ENCODE measurements at places on chromosomes 4 and X. TPM values are rescaled to one million over a fixed set of nuclear protein-coding genes. Genes with fewer than 3 reads are reported as not detected.

PLAC8 gene
- 41.9 TPM for total RNA-seq

TMEM175 gene
- 16.2 TPM for total RNA-seq

TMEM165 gene
- total RNA-seq, result 112 TPM

PPARGC1A gene
- not detected for total RNA-seq

EDNRA gene
- total RNA-seq, result not detected

KLHL8 gene
- 17.6 TPM for total RNA-seq

HERC5 gene
- 21.2 TPM for total RNA-seq

NXF2 gene
- not detected for total RNA-seq

MAGEA11 gene
- not detected for total RNA-seq

DACH2 gene
- total RNA-seq, result not detected

- DNase-seq, result no peak
- peaks cover 8% of the 10 kb centered on the region for H3K36me3 ChIP-seq
- H3K4me1 ChIP-seq, result peaks cover 11% of the 10 kb centered on the region
- H3K27ac ChIP-seq, result no peak overlapping the region
- H3K27me3 ChIP-seq, result no peaks in the 10 kb centered on the region
Measured at GRCh38 chr4:53313510-53313909, 52.4 kb downstream of the SCFD2 start.

DNA sequence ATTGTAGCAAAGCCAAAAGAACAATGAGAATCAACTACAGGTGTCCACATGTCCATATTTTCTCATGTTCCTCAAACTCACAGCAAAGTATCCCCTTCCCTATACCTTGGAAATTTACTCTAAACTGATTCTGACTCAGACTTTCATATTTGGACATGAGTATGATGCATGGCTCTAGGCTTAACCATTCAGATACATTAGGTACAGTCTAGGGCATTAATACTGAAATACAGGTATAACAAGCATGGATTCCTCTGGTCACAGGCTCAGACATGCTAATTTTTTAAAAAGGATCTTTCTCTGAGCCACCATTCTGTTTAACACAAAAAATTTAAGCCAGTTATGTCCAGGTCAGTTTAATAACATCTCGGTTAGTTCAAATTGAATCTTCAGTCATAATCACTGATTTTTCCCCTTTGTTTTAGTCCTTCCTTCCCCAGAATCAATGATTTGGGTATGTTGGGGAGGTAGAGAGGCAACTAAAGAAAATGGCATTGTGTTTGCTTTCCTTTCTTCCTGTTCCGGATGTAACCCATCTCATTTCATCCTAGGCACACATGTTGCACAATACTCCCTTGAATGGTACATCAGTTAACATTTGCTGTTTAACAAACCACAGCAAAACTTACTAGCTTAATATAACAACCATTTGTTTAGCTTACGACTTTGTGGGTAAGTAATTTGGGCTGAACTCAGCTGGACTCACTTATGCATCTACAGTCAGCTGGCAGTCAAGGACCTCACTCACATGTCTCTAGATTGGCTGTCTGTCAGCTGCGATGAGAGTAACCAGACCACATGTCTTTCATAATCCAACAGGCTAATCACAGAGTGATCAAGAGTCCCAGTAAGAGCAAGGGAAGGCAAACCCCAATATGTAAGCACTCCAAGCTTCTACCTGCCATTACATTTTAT is 75.3 kb upstream of the GRIA3 start:
- H3K4me1 ChIP-seq, result no peaks in the 10 kb centered on the region
- no peak overlapping the region for H3K27ac ChIP-seq
- no peaks in the 10 kb centered on the region for H3K27me3 ChIP-seq
- no peak for DNase-seq
- H3K4me3 ChIP-seq, result no peak overlapping the region

GRCh38 chrX:120207009-120207605 is 43.5 kb upstream of the ZBTB33 start:
- no peak overlapping the region for H3K27ac ChIP-seq
- H3K4me3 ChIP-seq, result no peak overlapping the region
- H3K4me1 ChIP-seq, result no peaks in the 10 kb centered on the region
- no peak for DNase-seq

DNA sequence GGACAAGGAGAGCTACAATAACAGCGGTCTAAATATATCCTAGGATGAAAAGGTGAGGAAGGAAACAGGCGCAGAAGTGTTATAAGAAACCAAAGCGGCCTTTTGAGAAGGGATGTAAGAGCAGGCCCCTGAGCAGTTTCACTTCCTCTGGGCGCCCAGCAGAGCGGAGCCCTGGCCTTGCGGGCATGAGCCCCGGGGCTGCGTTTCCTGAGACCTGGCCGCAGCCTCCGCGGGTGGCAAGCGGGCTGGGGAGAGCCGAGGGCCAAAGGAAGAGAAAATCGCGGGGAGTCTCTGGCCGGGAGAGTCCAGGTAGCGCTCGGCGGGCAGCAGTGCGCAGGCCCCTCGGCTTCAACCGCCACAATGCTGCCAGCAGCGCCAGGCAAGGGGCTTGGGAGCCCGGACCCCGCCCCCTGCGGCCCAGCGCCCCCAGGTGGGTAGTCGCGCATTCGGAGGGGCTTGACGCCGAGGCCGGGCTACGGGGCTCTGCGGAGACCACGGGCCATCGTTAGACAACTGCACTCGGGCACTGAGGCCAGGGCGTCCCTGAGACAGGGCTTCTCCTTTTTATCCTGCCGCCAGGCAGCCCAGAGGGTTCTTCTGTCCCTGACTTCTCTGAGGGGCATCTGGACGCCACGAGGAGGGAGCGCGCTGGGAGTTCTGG is at the start of gene BANK1:
Gene BANK1, plus strand, starts transcription at position 210 of the 661 bp plus-strand sequence. Its CDS starts 151 bp downstream, at position 361.
- peak within 1 kb of the TSS; percentile 79 for H3K4me3 ChIP-seq
- peaks cover 5% of the 10 kb centered on the region for H3K36me3 ChIP-seq
- H3K27ac ChIP-seq, result no peak within 1 kb of the TSS
- peaks cover 17% of the 10 kb centered on the region for H3K4me1 ChIP-seq

DNA sequence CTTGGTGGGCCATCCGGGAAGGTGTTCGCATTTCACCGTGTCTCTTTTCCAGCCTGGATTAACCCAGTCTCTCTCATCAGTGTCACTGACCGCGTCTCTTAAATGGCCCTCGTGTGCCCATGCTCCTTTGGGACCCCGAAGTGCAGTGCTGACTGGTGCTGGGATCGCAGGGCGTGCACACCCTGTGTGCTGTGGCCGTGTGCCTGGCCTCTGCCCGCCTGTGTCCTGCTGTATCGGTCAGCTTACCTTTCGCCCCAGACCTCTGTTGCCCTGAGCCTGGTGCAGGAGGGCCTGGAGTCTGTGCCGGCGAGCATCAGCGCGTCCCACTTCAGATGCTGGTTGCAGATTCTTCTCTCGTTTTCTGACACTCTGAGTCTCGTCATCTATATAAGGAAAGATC is 68.3 kb upstream of the HGFAC start:
- H3K4me1 ChIP-seq, result peaks cover 21% of the 10 kb centered on the region
- H3K36me3 ChIP-seq, result no peaks in the 10 kb centered on the region

- peaks cover 32% of the 10 kb centered on the region for H3K4me1 ChIP-seq
- no peak for DNase-seq
- H3K36me3 ChIP-seq, result peaks cover 9% of the 10 kb centered on the region
- H3K27me3 ChIP-seq, result no peaks in the 10 kb centered on the region
Measured at GRCh38 chrX:22057667-22058066, 25.5 kb downstream of the PHEX start.

DNA sequence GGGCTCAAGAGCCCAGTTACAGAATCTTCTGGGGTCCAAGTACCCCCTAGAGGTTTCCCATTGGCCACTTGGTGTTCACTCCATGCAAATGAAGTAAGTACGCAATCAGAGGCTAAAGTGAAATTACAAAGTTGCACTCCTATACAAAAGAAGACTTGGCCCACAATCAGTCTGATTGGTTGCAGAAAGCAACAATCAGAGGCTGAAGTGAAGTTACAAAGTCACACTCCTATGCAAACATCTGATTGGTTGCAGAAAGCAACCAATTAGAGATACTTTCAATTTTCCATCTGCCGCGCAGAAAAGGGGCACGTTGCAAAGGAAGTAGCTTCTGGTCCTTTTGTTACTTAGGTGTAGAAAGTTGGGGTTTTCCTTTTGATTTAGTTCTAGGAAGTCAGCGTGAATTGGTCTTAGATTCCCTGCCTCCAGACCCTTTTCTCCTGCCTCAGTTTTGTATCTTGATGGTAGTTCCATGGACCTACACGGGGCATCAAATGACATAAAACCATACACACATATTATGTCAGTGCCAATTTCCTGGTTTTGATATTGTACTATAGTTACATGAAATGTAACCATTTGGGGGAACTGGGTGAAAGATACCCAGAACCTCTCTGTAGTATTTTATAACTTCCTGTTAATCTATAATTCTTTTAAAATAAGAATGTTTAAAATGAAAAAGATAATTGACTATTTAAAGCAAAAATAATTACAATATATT is 12.4 kb upstream of the PIN4 start:
- H3K4me1 ChIP-seq, result peaks cover 11% of the 10 kb centered on the region
- no peaks in the 10 kb centered on the region for H3K27me3 ChIP-seq
- H3K27ac ChIP-seq, result peak overlapping the region; percentile 79
- H3K4me3 ChIP-seq, result peak overlapping the region; percentile 56
- H3K36me3 ChIP-seq, result no peaks in the 10 kb centered on the region

- H3K4me1 ChIP-seq, result peaks cover 70% of the 10 kb centered on the region
- peaks cover 1% of the 10 kb centered on the region for H3K27me3 ChIP-seq
- peak overlapping the region; percentile 51 for H3K4me3 ChIP-seq
- H3K36me3 ChIP-seq, result no peaks in the 10 kb centered on the region
- H3K27ac ChIP-seq, result peak overlapping the region; percentile 57
- DNase-seq, result no peak
Measured at GRCh38 chrX:156001667-156002021, 4.1 kb downstream of the IL9R start.

DNA sequence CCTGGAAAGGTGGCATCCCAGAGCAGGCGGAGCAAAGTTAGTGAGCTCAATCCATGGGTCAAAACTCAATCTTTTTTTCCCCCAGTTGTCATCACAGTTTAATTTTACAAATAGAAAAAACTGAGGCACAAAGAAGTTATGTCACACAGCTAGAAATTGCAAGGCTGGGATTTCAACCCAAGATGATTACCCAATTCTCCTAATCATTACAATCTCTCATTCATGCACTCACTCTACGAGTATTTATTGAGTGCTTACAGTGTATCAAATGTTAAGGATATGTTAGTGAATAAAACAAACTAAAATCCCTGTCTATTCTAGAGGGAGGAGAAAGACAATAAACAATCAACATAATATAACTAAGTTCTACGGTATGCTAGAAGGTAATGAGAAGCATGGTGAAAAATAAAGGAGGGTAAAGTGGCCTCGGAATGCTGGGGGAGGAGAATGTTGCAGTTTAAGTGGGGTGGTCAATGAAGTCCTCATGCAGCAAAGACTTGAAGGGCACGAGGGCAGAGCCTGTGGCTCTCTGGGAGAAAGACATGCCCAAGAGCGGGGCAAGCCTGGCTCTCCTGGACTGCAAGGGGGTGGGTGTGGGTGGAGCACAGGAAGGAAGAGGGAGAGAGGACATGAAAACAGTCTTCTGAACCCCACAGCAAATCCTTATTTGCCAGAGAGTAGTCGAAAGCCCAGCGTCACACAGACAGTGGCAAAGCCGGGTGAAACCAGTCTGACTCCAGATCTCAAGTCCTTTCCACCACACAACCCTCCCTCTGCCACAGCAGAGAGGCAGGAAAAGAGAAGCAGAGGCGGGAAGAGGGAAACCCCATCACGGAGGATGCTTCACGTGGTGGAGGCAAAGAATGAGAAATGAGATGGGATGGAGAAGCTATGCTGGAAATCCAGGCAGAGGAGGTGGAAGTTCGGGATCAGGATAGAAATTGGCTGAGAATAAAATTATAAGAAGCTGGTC is 48.3 kb downstream of the RAB33B start:
- H3K27me3 ChIP-seq, result no peaks in the 10 kb centered on the region
- no peak for DNase-seq
- H3K27ac ChIP-seq, result no peak overlapping the region
- no peak overlapping the region for H3K4me3 ChIP-seq

DNA sequence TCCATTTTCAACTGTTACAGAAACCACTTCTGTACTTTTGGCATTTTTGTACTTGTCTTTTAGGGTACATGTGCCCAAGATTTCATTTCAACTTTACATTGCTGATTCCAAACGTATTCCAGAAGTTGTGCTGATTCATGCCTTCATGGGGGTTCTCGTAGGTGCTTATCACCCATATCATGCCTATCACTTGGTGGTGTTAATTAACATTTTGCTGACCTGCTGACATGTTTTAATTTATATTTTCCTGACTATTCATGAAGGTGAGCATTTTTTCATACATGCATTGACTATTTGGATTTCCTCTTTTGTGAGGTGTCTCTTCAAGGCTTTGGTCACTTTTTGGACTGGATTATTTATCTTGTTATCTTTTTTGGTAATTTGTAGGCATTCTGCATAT is 64.1 kb downstream of the CC2D2A start:
- no peak overlapping the region for H3K4me3 ChIP-seq
- no peaks in the 10 kb centered on the region for H3K36me3 ChIP-seq
- no peak for DNase-seq

GRCh38 chrX:88416965-88417364 is 330.1 kb upstream of the CPXCR1 start:
- no peaks in the 10 kb centered on the region for H3K27me3 ChIP-seq
- no peak for DNase-seq
- no peak overlapping the region for H3K27ac ChIP-seq
- H3K4me3 ChIP-seq, result no peak overlapping the region

GRCh38 chr4:102817613-102818268 is 9.6 kb downstream of the UBE2D3 start:
- peaks cover 60% of the 10 kb centered on the region for H3K36me3 ChIP-seq
- H3K4me1 ChIP-seq, result peaks cover 90% of the 10 kb centered on the region
- no peaks in the 10 kb centered on the region for H3K27me3 ChIP-seq
- no peak for DNase-seq
- H3K4me3 ChIP-seq, result peak overlapping the region; percentile 63

DNA sequence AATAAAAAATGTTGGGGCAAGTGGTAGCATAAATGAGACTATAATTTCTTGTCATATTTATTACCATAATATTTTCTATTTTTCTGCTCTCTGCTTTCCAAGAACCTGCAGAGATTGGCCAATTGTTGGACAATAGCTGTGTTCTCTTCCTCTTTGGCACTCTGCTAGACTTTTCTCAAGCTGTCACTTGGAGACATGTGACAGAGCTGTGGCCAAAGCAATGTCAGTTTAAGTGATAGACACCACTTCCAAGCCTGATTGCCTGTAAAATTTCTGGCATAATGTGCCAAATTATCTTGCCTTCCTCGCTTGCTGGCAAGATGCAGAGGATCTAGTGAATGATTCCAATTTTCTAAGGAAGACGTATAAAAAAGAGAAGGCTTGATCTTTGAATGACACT is 162.2 kb upstream of the NDST4 start:
- no peaks in the 10 kb centered on the region for H3K36me3 ChIP-seq
- H3K27ac ChIP-seq, result no peak overlapping the region
- no peak overlapping the region for H3K4me3 ChIP-seq
- H3K27me3 ChIP-seq, result peaks cover 3% of the 10 kb centered on the region
- H3K4me1 ChIP-seq, result peaks cover 24% of the 10 kb centered on the region

- H3K27me3 ChIP-seq, result no peaks in the 10 kb centered on the region
Measured at GRCh38 chrX:153694687-153695270, 7.1 kb downstream of the SLC6A8 start.

- H3K4me1 ChIP-seq, result peaks cover 88% of the 10 kb centered on the region
- peak overlapping the region; percentile 99 for H3K27ac ChIP-seq
- peaks cover 22% of the 10 kb centered on the region for H3K36me3 ChIP-seq
- H3K4me3 ChIP-seq, result peak overlapping the region; percentile 70
- H3K27me3 ChIP-seq, result peaks cover under 1% of the 10 kb centered on the region
Measured at GRCh38 chr4:10732235-10732913, 47.8 kb upstream of the CLNK start.

GRCh38 chr4:7002336-7002735 is 40.8 kb upstream of the TADA2B start:
- peaks cover 48% of the 10 kb centered on the region for H3K4me1 ChIP-seq
- no peak for DNase-seq
- no peak overlapping the region for H3K27ac ChIP-seq
- peaks cover 44% of the 10 kb centered on the region for H3K36me3 ChIP-seq
- H3K4me3 ChIP-seq, result no peak overlapping the region

GRCh38 chr4:159003420-159004253 is 99.2 kb upstream of the RAPGEF2 start:
- no peak overlapping the region for H3K4me3 ChIP-seq
- H3K4me1 ChIP-seq, result peaks cover 8% of the 10 kb centered on the region
- no peaks in the 10 kb centered on the region for H3K36me3 ChIP-seq
